Thoracic aorta (tissue), 2 donors: ENCODE measurements at places on chromosomes 3 and 15. TPM values are rescaled to one million over a fixed set of nuclear protein-coding genes. Genes with fewer than 3 reads are reported as not detected.
A peak's percentile ranks its signal among the peaks of the same experiment; 100 is the strongest.

DNA sequence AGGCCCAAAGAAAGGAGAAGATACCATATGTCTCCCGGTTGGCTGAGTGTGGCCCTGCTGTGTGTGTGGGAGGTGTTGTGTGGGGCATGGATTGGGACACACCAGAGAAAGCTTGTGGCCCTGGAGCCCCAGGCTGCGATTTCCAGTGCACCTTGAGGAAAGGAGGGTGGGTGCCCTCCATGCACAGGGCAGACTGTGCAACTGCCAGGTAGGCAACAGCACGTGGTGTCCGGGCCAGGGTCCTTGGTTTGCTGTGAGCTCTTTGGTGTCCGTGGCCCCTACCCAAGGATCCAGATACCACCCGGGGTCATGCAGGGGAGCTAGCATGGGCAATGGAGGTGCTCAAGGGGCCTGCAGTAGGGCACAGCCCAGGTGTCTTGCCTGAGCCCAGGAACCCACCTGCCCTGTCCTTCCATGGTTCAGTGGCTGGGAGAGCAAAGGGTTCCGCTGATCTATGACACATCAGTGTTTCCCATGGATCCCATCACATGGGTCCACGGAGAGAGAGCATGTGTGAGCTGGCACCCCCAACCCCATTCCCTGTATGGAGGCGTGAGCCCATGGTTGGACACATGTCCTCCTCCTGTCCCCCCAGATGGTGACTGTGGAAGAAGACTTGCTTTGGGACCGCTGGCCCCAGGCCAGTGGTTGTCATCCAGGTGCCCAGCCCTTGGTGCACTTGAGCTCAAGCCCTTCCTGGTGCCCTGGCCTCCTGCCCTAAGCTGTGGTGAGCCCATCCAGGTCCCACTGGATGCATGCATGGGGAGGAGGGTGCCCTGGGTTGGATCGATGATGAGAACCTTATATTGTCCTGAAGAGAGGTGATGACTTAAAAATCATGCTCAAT, 223.4 kb downstream of the SNRPN start:
- no peak for DNase-seq
- no peak overlapping the region for H3K27ac ChIP-seq
- H3K27me3 ChIP-seq = no peaks in the 10 kb centered on the region
- H3K4me1 ChIP-seq = no peaks in the 10 kb centered on the region
- H3K4me3 ChIP-seq = no peak overlapping the region

DNA sequence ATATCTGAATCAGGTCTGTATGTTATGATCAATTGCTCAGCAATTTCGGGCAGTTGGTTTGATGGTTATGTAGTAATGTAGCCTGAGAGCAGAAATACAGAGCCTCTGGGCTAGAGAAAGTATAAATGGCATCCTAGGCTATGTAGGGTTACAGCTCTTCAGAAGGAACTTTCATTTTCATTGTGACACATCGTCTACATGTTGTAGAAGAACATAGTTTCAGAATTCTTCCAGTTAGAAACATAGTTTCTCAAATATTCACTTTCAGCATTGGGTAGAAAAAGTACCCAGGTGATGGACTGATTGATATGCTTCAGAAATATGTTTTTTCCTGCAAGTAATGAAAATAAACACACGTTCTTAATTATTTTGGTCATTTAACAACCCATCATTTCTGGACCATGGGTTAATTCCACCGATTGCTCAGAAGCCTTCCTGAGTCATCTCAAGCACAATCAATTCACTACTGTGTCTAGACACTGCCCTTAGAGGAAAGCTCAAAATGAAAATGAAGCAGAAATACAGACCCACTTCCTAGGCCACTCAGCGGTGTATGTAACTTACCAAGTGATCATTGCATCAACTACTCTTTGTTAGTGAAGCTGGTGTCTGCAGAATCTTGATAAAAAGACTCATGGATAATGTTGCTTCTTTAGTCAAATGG, 88.8 kb upstream of the TSEN2 start:
- no peak for DNase-seq
- H3K27me3 ChIP-seq = no peaks in the 10 kb centered on the region
- no peak overlapping the region for H3K27ac ChIP-seq
- H3K4me3 ChIP-seq = no peak overlapping the region

- no peak overlapping the region for H3K4me3 ChIP-seq
- no peaks in the 10 kb centered on the region for H3K36me3 ChIP-seq
- no peaks in the 10 kb centered on the region for H3K27me3 ChIP-seq
- peaks cover 5% of the 10 kb centered on the region for H3K4me1 ChIP-seq
- H3K27ac ChIP-seq = no peak overlapping the region
Measured at GRCh38 chr3:186239321-186239720, 122.7 kb downstream of the DGKG start.

- DNase-seq = no peak
- peaks cover 3% of the 10 kb centered on the region for H3K4me1 ChIP-seq
- no peak overlapping the region for H3K4me3 ChIP-seq
- no peaks in the 10 kb centered on the region for H3K36me3 ChIP-seq
Measured at GRCh38 chr3:149437710-149438109, 36.8 kb upstream of the TM4SF4 start.

DNA sequence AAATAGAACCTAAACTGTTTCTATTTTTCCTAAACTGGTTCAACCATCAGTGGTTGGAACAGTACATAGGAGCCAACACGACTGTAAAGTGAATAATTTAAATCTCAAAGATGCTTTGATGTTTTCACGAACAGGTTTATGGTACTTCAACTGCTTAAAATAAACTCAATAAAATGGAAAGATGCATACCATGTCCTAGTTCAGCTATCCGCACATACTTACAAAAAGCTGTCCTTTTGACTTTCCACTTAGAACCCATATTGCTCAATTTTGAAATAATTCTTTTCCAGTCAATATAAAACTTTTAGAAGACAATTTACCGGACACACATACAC, 902 bp downstream of the CMTM6 start:
- H3K27ac ChIP-seq = peak overlapping the region; percentile 97
- H3K27me3 ChIP-seq = no peaks in the 10 kb centered on the region
- peaks cover 10% of the 10 kb centered on the region for H3K4me1 ChIP-seq
- no peak for DNase-seq

DNA sequence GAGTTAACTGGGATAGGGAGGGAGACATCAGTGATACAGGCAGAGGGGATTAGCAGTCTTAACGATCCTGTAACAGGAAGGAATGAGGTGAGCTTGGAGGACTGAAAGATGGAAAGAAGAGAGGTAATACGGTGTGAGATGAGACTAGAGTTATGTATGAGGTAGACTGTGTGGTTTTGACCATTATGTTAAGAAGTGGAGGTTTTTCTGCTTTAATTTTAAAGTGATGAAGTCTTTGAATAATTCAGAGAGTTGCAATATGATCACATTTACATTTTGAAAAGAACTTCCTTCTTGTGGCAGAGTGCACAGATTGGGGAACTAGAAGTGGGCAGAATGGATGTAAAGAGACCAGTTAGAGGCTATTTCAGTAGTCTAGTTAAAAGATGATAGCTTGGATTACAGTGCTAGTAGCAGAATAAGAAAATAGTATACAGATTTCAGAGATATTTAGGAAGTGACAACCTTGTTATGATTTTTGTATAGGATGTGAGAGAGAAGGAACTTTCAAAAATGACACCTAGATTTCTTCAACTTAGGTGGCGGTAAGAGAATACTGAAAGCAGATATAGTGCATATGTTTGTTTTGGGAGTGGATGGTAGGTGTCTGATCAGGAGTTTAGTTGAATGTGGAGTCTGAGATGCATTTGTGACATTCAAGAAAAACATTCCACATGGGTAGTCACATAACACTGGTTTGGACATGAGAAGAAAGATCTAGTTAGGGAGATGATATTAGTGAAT, 40.5 kb downstream of the STT3B start:
- H3K27ac ChIP-seq = no peak overlapping the region
- no peak for DNase-seq
- peaks cover 36% of the 10 kb centered on the region for H3K4me1 ChIP-seq
- no peak overlapping the region for H3K4me3 ChIP-seq
- H3K27me3 ChIP-seq = no peaks in the 10 kb centered on the region

CKMT1B gene
- total RNA-seq = not detected

EPHB3 gene
- total RNA-seq = 5.0 TPM
